Fibroblast of skin of right biceps (primary cell): ENCODE measurements at places on chromosomes 1 and 21.
A peak's percentile ranks its signal among the peaks of the same experiment; 100 is the strongest.

- peak; percentile 74 for DNase-seq
These were observed 2.9 kb downstream of the C1QA start for GRCh38 chr1:22639286-22639685.

DNA sequence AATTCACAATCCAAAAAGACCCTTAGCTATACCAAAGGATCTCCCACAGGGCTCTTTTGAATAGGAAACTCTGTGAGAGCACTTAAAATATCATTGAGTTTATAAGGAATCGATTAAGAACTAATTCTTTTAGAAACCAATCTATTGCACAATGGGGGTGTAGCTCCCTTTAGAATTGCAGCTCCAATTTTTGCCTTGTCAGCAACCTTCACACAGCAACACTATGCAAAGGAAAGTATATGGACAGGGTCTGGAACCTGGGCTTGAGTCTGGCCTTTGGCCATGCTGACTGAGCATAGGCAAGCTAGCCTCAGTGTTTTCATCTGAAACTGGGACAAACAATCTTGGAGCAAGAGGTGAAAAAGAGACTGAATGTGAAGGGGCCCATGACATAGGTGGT is 17.2 kb upstream of the FAM78B start:
- DNase-seq: no peak

- DNase-seq: no peak
These were observed 20.2 kb upstream of the COL6A2 start for GRCh38 chr21:46077674-46078101.

DNA sequence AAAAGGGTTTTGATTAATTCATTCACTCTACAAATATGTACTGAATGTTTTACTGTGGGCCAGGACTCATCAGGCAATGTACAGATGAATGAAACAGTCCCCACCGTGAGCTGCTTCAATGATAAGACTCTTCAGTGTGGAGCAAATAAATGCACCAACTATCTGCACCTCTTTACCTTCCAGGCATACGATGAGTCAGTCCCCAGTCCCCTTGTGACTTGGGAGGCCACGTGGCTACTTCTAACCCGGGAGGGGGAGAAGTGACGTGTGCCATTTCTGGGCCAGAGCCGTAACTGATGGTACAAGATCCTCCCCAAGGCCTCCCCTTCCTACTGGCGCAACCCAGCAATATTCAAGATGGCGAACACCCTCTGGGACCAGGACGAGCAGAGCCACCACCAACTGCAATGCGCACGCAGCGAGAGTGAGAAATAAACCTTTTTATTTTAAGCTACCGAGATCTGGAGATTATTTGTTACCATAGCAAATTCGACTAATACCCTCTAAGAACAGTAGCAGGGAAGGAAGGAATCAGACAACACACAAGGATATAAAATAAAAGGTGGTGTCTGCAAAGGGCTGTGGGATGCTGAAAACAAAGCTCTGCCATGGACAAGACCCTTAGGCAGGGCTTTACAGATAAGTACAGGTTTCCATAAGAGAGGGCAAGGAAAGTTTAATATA is 74.5 kb downstream of the NPHP4 start:
- DNase-seq: no peak

- DNase-seq: no peak
These were observed 2.1 kb upstream of the KRTAP12-1 start for GRCh38 chr21:44684077-44684476.

GRCh38 chr1:172515927-172516326 is 17.0 kb upstream of the SUCO start:
- no peak for DNase-seq

DNA sequence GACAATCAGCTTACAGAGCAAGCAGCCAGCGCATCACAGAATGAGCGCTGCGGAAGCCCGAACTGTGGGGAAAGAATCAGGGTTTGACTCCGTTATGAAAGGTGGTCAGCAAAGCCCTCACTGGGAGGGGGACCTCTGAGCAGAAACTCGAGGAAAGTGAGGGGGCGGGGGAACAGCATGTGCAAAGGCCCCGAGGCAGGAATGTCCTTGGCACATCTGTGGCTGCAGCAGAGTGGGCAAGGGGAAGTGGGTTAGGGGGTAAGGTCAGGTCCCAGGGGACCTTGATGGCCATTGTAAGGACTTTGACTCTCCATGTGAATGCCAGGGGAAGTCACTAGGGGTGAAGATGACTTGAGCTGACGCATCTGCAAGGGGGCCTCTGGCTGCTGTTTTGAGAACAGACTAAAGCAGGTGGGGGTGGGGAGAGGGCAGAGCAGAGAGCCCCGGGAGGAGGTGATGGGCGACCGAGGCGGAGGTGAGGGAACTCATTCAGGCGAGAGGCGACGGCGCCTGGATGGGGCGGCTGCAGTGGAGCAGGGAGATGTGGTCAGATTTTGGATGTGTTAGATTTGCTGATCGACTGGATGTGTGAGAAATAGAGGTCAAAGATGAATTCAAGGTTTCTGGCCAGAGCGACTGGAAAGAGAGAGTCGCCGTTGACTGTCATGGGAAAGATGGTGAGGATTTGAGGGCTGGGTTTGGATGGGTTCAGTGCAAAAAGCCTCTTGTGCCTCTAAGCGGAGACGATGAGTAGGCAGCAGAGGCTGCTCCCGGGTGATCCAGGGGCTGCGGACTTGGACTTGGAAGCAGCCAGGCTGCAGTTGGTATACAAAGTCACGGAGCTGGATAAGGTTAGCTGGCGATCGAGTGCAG is 108.0 kb upstream of the ZBTB40 start:
- no peak for DNase-seq

DNA sequence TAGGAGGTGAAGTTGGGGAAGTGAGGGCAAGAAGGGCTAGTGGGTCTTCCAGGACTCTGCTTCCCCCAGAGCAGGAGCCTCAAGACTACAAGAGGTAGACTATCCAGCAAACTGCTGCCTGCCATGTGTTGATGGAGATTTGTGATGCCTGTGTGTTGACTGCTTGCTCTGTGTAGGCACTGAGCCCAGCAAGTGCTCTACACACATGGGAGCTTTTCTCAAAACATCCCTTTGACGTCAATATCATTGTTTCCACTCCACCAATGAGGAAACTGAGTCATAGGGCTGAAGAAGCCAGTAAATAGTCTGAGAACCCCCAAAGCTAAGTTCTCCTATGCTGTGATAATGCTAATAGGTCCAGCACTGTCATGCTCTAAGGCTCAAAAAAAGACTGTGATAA is 207.2 kb upstream of the NFIA start:
- DNase-seq: peak; percentile 21

DNA sequence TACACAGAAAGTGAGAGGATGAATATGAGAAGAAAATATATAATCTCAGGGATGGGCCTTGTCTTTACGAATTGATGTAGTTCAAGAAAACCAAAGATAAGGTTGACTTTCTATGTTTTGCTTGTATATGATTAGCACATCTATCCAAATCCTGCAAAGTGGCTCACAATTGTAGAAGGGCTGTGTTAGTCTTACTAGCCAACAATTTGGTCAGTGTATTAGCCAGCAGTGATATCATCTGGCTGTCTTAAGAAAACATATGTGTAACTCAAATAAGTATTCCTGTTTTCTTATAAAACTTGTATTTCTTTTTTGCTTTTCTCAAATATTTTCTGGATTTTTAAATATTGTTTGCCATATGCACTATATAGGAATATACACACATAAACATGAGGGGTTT is 5.5 kb downstream of the SDCCAG8 start:
- DNase-seq: no peak

DNA sequence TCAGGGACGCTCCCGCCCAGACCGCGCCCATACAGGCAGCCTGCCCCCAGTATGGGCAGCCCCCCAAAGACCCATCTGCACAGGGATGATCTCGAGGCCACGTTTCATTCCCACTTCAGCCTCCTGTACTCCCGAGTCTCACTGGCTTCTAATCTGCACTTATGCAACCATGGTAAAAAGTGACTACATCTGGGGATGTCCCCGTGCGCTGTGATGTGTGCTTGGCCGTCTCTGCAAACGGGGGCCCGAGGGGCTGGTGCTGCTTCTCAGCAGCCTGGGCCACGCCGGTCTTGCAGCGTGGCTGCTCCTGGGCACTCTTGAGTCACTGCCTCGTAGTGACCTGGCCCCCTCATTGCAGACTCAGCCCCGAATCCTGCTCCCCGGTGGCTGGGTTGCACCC is 17.4 kb upstream of the PLCH2 start:
- no peak for DNase-seq

DNA sequence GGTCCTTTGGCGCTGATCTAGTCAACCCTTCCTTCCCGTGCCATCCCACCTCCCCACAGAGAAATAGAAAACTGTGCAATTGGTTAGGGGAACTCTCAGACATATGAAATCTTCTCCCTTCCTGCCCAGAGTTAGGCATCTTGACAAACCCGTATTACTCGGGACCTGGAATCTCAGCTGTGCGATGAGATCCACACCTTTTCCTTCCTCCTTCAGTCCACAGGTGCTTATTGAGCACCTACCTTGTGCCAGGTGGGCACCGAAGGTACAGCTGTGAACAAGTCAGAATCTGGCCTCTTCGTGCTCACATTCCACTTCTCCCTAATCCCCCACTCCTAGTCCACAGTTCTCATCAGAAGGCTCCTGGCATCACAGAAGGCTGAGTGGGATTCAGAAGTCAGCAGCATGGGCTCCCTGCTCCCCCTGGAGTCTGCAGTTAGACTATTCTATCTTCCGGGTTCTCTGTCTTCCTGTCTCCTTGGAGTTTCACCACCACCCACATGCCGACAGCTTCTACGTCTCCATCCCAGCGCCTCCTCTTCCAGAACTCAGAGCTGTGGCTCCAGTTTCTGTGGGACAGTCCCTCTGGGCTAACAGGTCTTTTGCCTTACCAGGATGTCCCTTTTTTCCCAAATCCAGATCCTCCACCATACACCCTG is 23.0 kb downstream of the KNCN start:
- DNase-seq: peak; percentile 37

DNA sequence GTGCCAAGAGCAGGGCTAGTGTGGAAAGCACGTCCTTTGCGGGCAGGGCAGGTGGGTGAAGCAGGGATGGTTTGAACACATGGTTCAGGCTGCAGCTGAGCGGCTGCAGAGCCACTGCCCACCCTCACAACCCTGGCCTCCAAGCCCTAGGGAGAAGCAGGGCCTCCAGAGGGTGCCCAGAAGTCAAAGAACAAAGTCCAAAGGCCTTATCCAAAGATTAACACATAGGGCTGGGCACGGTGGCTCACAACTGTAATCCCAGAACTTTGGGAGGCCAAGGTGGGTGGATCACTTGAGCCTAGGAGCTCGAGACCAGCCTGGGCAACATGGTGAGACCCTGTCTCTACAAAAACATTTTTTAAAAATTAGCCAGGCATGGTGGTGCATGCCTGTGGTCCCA is 46.8 kb downstream of the CAPN8 start:
- DNase-seq: no peak

DNA sequence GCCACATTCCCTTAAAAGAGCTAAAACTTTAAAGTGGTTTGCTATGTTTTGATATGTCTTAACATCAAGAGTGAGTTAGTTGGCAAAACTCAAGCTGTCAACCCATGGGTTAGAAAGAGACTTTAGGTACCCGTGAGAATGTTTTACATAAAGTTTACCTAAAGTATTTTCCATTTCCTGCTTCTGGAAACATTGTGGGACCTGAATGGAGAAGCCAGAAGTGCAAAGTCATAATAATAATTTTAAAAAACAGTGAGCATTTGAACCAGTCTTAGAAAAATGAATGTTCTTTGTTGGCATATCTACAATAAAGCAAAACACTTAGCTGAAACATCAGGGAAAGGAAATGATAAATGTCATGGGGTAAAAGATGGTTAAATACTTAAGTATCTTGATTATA is 34.8 kb downstream of the LRRC8C start:
- DNase-seq: no peak

DNA sequence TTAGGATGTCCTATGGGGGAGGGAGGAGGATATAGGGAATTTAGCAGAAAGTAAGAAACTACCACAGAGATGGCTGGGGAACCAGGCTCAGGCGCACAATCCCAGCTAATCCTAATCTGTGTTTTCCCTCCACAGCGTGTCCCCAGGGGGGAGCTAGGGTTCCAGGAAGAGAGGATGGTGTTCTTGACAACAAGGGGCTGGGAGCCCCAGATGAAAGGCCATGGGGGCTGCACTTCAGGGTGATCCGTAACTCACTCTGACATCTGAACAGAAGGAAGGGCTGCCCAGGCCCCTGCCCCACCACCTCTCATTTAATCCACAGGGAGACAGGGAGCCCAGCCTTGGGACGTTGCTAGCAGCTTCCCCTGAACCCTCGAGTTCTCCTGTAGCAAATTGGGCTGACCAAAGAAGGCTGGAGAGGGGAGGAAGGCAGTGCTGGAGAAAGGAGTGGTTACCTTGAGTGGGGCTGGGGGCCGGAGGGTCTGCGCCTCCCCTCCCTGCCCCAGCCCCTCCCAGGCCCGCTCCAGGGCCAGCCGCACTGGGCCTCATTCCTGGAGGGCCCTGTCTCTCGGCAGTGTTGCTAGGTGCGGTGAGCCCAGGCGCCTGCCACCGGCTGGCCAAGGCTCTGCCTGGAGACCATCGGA is 131.7 kb downstream of the TMEM53 start:
- no peak for DNase-seq

- no peak for DNase-seq
These were observed 49.1 kb upstream of the CSF3R start for GRCh38 chr1:36531833-36532232.

GRCh38 chr1:170426596-170426995 is 105.4 kb upstream of the GORAB start:
- DNase-seq: no peak

DNA sequence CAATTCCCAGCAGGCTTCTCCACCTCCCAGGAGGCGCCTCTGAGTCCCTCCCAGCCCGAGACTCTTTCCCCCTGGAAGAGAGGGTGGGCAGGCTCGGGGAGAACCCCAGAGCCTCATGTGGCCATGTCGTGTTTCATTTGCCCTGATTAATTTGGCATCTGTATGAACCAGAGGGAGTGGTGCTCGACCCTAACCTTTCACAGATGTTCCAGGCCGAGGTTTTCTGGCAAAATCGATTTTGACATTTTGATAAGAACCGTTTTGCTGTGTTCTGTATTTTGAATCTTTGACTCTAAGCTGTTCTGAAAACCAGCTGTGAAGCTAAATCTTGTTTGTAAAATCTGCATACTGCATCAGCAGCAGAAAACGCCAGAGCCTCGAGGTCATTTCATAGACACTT is 367.4 kb downstream of the CAMTA1 start:
- DNase-seq: no peak
